PC-3 (cell line): ENCODE measurements at places on chromosomes 12 and 14. TPM values are rescaled to one million over a fixed set of nuclear protein-coding genes. Genes with fewer than 3 reads are reported as not detected.
A peak's percentile ranks its signal among the peaks of the same experiment; 100 is the strongest.

- H3K27me3 ChIP-seq: no peaks in the 10 kb centered on the region
- no peak overlapping the region for H3K27ac ChIP-seq
- no peaks in the 10 kb centered on the region for H3K36me3 ChIP-seq
- peak; percentile 75 for DNase-seq
These were observed 28.4 kb upstream of the MON2 start for GRCh38 chr12:62438098-62438692.

DNA sequence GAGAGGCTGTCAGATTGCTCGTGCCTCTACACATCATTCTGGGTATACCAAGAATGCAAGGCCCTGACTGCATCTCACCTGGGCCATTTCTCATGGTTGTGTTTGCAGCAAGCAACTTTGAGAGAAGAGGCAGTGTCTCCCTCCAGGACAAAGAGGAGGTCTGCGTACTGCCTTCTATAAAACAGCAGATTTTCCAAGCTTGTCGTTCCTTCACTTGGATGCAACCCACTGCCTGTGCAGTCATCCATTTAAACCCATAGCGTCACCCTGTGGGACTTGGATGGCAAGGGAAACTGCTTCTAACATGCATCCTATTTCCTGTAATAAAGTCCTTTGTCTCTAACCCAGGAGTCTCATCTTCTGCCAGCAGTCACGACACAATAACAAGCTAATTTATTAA is 1.3 kb downstream of the POMT2 start:
- peak; percentile 49 for DNase-seq
- peaks cover 51% of the 10 kb centered on the region for H3K4me1 ChIP-seq
- H3K27ac ChIP-seq: no peak overlapping the region
- no peaks in the 10 kb centered on the region for H3K27me3 ChIP-seq

DNA sequence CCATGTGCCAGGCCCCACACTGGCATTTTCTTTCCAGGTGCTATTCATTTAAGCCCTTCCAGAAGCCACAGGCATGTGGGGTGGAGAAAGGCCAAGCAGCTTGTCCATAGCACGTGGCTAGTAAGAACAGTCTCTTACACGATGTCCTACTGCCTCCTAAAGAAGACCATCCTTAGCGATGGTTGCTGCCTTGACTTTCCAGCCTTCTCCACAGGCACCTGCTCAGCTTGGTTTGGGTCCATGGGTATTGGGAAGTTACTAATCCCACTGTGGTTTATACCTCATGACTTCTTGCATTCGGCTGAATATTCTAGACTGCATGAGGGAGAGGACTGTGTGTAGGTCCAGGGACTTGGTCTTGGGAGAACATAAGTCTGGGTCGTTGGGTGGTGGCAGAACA is 49.2 kb downstream of the NINJ2 start:
- H3K36me3 ChIP-seq: no peaks in the 10 kb centered on the region
- no peak overlapping the region for H3K27ac ChIP-seq
- no peak for DNase-seq
- H3K4me3 ChIP-seq: no peak overlapping the region

- no peaks in the 10 kb centered on the region for H3K27me3 ChIP-seq
- no peak overlapping the region for H3K27ac ChIP-seq
- peaks cover 19% of the 10 kb centered on the region for H3K4me1 ChIP-seq
- no peak for DNase-seq
These were observed 195.1 kb upstream of the RTL1 start for GRCh38 chr14:101098641-101099040.

GRCh38 chr12:131986910-131987309 is 37.2 kb downstream of the EP400 start:
- no peaks in the 10 kb centered on the region; the same call in 1 of the 2 replicates for H3K4me1 ChIP-seq
- DNase-seq: no peak
- H3K4me3 ChIP-seq: no peak overlapping the region
- no peak overlapping the region for H3K27ac ChIP-seq

DNA sequence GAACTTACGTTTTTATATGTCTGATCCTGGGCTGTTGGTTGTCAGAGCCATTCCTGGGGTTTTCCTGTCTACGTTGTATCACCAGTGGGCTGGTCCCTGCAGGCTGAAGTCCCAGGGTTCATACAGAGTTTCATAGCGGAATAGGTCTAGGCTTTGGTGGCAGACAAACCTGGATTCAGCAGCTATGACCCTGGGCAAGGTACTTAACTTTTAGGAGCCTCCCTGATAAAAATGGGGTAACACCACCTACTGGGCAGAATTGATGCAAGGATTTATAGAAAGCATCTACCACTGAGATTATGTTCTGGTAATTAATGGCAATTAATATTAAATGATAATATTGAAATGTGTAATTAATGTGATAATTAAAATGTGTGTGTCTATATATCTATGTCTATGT is 141.2 kb downstream of the SYNE2 start:
- H3K4me1 ChIP-seq: no peaks in the 10 kb centered on the region
- H3K4me3 ChIP-seq: no peak overlapping the region
- H3K36me3 ChIP-seq: no peaks in the 10 kb centered on the region

DNA sequence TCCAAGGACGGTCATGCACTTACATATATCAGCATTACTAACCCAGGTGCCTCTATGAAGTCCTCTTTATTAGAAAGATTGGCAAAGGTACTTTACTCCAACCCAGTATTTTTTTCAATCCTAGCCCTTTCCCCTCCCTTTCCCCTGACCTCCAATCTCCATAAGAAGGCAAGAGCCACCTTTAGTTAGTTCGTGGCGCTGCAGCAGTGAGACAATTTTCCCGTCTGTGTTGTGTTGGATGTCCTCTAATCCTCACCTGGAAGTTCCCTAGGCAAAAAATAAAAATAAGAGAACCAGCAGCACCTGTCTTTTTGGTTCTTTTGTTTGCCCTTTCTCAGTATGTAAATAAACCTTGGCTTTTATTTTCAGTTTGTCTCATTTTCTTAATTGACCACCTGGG is 439.6 kb upstream of the LRFN5 start:
- no peak overlapping the region for H3K27ac ChIP-seq
- no peaks in the 10 kb centered on the region for H3K36me3 ChIP-seq
- no peak for DNase-seq
- no peaks in the 10 kb centered on the region for H3K27me3 ChIP-seq

The IFNG-AS1 gene
- not detected in 2 replicates for total RNA-seq

DNA sequence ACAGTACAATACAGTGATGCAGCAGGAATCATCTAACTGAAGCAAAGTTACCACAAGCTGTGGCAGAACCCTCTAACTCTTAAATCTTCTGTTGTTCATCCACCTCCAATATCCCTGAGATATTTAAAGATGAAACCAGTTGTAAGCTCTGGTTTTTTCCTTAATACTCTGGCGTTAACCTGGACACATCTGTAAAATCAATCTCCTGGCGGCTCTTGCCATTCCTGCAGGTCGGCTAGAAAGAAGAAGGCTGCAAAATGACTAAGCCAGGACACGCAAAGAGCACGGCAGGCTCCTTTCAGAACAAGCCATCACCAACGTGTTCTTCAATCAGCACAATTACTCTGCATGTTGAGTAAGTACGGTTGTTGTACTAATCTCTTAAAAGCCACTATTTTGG is 309.3 kb downstream of the MED13L start:
- H3K4me1 ChIP-seq: 0 out of 2 replicates have a peak, but pooled peaks cover 2% of the 10 kb centered on the region
- peaks cover 61% of the 10 kb centered on the region for H3K36me3 ChIP-seq
- H3K27ac ChIP-seq: no peak overlapping the region
- no peak overlapping the region for H3K4me3 ChIP-seq
- H3K27me3 ChIP-seq: no peaks in the 10 kb centered on the region

The AHNAK2 gene
- total RNA-seq: 25.0 and 31.1 TPM in 2 replicates

The TAS2R50 gene
- 0.29 and 1.5 TPM in 2 replicates for total RNA-seq

GRCh38 chr12:47366157-47366556 is 286.4 kb upstream of the AMIGO2 start:
- DNase-seq: no peak
- H3K27ac ChIP-seq: no peak overlapping the region
- H3K36me3 ChIP-seq: no peaks in the 10 kb centered on the region
- H3K4me1 ChIP-seq: peaks cover 10% of the 10 kb centered on the region
- H3K4me3 ChIP-seq: no peak overlapping the region
- no peaks in the 10 kb centered on the region for H3K27me3 ChIP-seq

DNA sequence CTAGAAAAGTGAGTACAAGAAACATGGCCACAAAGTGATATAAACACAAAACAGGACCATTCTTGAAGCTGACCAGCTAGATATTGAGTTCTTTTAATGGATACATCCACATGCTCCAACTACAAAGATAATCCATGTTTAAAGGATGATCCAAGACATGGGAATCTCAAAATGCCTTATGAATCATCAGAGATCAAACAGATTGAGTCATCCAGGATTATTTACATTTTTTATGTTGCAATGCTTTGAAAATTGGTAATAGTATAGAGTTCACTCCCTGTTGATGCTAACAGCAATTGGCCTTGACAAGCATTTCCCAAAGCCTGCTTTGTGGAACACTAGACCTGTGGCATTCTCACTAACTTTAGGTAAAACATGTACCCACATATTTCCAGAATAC is 293.0 kb upstream of the TBX3 start:
- H3K27me3 ChIP-seq: no peaks in the 10 kb centered on the region
- no peak overlapping the region for H3K4me3 ChIP-seq
- H3K4me1 ChIP-seq: peaks cover 26% of the 10 kb centered on the region
- peak overlapping the region; percentile 81 for H3K27ac ChIP-seq
- no peaks in the 10 kb centered on the region for H3K36me3 ChIP-seq

GRCh38 chr12:85923767-85924331 is 49.8 kb downstream of the NTS start:
- H3K27me3 ChIP-seq: no peaks in the 10 kb centered on the region
- H3K36me3 ChIP-seq: no peaks in the 10 kb centered on the region
- H3K4me3 ChIP-seq: no peak overlapping the region
- DNase-seq: peak; percentile 60
- H3K4me1 ChIP-seq: no peaks in the 10 kb centered on the region
- no peak overlapping the region for H3K27ac ChIP-seq

DNA sequence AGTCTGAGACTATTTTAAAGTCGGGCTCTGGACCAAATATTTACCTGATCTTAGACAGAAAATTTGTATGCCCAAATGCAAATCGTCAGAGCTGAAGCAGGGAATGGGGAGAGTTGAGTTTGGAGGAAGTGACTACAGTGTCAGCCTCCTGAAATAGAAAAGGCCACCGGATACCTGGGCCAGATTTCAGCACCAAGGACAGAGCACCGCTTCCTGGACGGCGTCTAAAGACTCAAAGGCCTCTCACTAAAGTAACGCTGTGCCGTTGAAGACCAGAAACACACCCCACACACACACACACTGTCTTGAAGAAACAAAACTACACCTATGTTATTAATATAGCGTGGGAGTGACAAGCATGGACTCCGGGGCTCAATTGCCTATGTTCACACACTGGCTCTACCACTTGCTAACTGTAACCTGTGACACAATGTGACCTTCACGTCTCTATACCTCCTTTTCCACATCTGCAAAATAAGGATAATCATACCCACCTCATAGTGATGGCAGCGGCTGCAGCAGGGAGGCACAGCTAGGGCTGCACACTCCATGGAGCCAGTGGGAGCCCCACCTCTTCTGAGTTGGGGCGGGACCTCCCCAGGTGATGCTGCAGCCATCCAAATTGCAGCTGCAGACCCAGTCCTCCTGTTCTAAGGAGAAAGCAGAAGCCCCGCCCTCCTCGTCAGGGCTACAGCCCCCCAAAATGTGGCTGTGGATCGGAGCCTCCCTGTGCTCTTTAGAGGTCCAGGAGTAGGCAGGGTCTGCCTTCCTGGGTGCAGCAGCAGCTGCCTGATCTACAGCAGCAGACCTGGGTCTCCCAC is 35.6 kb downstream of the KRT76 start:
- H3K27ac ChIP-seq: no peak overlapping the region
- no peaks in the 10 kb centered on the region for H3K4me1 ChIP-seq
- no peak overlapping the region for H3K4me3 ChIP-seq
- H3K27me3 ChIP-seq: peaks cover 25% of the 10 kb centered on the region; the same call in 1 of the 2 replicates
- H3K36me3 ChIP-seq: no peaks in the 10 kb centered on the region
- DNase-seq: peak; percentile 83

GRCh38 chr14:64220466-64220865 is 73.7 kb downstream of the ESR2 start:
- no peaks in the 10 kb centered on the region for H3K4me1 ChIP-seq
- H3K27me3 ChIP-seq: no peaks in the 10 kb centered on the region
- no peak for DNase-seq
- H3K4me3 ChIP-seq: no peak overlapping the region
- no peak overlapping the region for H3K27ac ChIP-seq

The TTC9 gene
- 3.6 and 4.1 TPM in 2 replicates for total RNA-seq

DNA sequence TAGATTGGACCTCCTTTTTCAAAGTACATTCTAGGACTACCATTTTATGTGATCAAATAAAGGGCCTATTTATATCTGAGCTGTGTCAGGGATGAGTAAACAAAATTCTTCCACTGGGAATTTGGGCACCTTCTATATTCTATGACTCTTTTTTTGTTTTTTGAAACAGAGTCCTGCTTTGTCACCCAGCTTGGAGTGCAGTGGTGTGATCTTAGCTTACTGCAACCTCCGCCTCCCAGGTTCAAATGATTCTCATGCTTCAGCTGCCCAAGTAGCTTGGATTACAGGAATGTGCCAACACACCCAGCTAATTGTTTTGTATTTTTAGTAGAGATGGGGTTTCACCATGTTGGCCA is 64.8 kb downstream of the DRAM1 start:
- H3K27ac ChIP-seq: no peak overlapping the region
- H3K4me1 ChIP-seq: peaks cover 8% of the 10 kb centered on the region; the same call in 1 of the 2 replicates
- DNase-seq: no peak
- peaks cover 12% of the 10 kb centered on the region for H3K27me3 ChIP-seq

GRCh38 chr14:23750357-23750756 is 114.2 kb downstream of the DHRS2 start:
- H3K27me3 ChIP-seq: peaks cover 50% of the 10 kb centered on the region
- H3K27ac ChIP-seq: no peak overlapping the region
- DNase-seq: no peak
- no peak overlapping the region for H3K4me3 ChIP-seq

GRCh38 chr12:31715283-31715825 is 13.5 kb downstream of the AMN1 start:
- H3K4me1 ChIP-seq: no peaks in the 10 kb centered on the region
- no peak overlapping the region for H3K27ac ChIP-seq
- H3K4me3 ChIP-seq: no peak overlapping the region

GRCh38 chr14:64232095-64232838 is 61.9 kb downstream of the ESR2 start:
- H3K27me3 ChIP-seq: no peaks in the 10 kb centered on the region
- no peaks in the 10 kb centered on the region for H3K36me3 ChIP-seq
- peak; percentile 88 for DNase-seq
- H3K27ac ChIP-seq: peak overlapping the region; percentile 57
- H3K4me3 ChIP-seq: no peak overlapping the region
